ENCODE measurements at places on chromosomes 3 and 15. TPM values are rescaled to one million over a fixed set of nuclear protein-coding genes. Genes with fewer than 3 reads are reported as not detected.

Gene DZIP1L
- 12.8 TPM for total RNA-seq

GRCh38 chr3:102180280-102180931 is 254.4 kb upstream of the ZPLD1 start:
- DNase-seq: peak; percentile 89

GRCh38 chr15:63888146-63888545 is 54.4 kb upstream of the HERC1 start:
- DNase-seq: no peak

DNA sequence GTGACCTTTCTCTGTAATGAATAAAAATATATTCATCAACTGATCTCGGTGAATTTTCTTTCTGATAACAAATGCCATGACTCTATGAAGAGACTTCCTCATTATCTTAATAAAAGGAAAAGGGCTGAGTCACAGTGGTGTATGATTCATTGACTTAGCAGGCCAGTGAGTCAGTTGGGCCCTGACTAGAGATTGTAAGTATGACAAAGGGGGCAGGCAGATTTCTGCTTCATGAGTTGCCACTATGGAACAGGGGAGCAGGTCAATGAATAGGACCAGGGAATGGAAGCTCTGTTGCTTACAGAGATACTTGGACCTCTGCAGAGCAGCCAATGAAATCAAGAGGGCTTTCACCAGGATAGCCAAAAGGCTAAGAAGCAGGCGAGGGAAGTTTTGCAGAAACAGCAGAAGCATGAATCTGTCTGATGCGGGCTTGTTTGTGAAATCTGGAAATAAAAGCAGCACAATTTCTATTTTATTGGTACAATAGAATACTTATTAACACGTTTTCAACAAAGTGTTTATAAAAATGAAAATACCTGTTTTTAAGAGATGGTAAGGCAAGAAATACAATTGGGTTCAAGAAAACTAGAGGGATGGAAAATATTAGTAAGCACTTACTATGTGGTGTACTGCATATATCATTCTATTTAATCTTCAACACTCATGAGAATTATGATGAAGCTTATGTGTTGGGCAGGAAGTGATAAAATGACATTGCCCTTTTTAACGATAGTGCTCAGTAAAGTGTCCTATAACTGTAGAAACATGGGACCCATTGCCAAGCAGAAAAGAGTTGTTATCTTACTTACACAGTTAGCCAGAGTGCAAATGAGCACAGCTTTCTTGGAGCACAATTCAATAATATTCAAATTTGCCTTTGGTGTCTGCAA is 169.8 kb upstream of the MYRIP start:
- peak; percentile 3 for DNase-seq

- no peak for DNase-seq
Measured at GRCh38 chr3:85171976-85172375, 213.2 kb downstream of the CADM2 start.

DNA sequence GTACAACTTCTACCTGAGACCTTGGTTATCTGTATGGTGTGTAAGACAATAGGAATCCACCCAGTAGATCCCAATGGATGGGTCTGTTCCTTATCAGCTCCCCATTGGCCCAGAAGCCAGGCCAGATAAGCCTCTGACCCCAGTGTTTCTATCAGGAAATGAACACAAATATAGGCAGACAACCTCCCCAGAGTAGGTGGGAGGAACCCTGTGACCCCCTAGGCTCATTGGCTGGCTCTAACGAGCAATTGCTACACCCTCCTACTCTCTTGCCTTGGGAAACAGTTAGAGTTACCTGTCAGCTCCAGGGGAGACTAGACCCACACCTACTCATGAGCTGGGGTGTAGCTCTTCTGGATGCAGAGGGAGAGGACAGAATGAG is 299.9 kb downstream of the UACA start:
- DNase-seq: no peak

GRCh38 chr3:40022297-40022827 is 213.0 kb downstream of the MYRIP start:
- DNase-seq: no peak
